ENCODE measurements at places on chromosomes 3 and 15.

GRCh38 chr15:46127361-46127874, 492.6 kb downstream of the SQOR start:
- peak; percentile 83 for DNase-seq

DNA sequence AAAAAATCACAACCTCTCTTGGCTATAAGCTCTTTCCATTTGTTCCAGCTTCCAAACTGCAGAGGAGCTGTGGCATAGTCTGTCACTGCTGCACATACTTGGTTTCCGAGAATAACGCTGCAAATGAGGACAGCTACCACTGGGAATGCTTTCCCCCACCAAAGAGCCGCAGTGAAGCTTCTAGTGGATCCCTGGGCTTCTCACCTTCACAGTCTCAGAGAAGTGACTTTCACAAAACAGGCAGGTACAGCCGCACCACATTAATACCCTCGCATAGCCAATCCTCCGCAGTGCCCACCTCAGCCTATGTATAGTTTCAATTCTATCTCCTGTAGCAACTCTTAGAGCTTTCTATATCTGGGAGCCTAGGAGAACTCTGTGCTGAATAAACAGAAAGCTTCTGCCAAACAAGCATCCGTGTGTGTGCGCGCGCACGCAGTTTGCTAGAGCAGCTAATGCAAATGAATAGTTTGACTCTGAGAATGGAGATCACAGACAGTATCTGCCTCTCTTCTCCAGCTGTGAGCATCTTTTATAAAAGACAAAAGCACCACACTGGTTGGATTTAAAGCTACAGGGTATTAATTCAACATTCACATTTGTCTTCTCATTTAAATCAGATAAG, 81.9 kb upstream of the PLXND1 start:
- DNase-seq, result peak; percentile 60

GRCh38 chr15:98232761-98233160, 272.3 kb downstream of the ARRDC4 start:
- DNase-seq, result no peak

DNA sequence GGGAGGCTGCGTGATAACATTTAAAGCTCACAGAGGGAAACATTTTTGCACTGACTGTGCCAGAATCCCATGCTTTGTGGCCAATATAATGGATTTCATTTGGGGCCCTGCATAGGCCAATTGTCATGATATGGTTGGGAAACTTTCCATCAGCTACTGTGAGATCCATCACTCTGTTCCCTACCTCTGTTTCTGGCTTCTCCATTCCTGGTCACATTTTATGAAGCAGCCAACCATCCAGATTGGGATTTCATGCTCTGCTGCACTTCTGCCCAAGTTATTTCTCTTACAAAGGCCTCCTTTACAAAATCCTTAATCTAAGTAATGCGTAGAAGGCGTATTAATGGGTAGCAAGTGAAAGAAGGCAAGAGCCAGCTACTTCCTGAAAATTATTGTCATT, 221.1 kb downstream of the LRTM1 start:
- DNase-seq, result no peak

DNA sequence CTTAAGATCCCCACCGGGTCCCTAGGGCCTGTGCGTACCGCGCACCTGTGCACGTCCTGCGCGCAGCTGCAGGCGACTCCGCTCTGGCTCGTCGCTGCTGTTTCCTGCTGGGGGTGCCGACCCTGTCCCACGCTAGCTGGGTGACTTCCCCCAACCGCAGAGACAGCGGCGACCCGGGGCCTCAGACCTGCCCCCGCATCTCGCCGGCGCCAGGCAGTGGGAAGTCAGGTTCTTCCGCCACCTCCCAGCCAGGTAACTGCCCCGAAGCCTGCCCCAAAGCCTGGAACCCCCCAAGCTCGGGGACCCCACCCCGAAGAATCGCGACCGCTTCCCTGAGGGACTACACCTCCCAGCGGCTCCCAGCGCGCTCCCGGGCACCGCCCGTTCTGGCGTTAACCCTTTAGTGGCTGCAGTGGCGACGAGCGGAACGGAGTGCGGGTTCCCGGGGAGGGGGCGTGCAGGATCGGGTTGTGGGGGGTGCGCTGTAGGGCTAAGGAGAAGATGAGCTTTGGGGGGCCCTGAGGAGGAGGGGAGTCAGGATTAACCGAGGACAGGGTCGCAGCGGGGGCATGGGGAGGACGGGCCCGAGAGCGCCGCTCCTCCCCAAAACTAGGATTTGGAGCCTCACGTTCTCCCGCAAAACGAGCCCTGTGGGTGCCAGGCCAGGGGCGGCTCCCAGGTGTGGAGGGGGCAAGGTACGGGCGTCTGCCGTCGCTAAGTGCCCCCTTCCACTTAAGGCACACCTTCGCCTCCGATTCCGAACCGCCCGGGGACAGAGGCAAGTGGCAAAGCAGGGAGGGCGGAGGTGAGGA, 589 bp downstream of the NEIL1 start:
- peak; percentile 39 for DNase-seq

- DNase-seq, result peak; percentile 97
These were observed 20.6 kb downstream of the COL8A1 start for GRCh38 chr3:99659032-99659431.

DNA sequence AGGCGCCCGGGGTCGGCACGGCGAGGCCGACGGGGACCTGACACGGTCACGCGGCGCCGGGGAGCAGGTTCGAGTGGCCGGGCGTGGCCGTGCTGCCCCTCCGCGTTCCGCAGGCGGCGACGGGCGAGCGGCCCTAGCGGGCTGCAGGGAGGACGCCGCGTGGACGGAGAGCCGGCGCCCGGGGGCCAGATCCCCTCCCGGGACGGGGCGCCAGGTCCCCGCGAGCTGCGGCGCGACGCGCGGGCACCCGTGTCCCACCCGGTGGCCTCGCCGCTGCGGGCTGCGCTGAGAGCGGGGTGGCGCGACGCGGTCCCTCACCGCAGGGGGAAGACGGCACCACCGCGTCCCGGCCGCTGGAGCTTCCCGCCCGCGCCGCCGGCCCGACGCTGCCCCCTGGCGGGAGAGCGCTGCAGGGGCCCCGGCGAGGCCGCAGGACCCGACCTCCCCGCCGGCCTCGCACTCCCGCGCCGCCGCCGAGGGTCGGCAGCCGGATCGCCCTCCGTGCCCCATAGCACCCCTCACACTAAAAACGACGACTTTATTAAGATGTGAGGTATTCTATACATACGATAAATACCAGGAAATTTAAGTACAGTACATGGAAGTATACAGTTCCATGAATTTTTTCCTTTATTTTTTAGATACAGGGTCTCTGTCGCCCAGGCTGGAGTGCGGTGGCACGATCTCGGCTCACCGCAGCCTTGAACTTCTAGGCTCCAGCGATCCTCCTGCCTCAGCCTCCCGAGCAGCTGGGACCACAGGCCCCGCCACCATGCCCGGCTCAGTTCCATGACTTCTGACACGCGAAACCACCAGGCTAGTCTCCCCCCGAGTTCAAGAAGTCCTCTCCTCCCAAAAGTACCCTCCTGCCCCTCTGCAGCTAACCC, 1.3 kb upstream of the PIGZ start:
- peak; percentile 61 for DNase-seq

DNA sequence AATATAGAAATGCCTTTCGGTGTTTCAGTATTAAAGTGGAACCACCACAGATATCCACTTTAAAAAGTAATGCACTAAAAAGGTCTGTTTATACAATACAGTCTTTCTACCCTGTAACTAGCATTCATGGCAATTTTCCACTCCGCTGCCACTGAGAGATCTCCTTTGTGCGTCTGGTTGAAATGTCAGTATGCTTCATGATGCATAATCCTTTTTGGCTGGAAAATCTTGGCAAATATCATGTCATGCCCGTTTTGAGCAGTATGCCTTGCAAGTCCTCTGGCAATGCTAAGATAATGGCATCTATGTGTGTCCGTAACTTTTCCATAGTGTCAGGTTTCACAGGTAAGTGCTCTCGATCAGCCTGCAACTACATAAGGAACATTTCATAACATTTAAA, 30.8 kb upstream of the ARF4 start:
- no peak for DNase-seq

DNA sequence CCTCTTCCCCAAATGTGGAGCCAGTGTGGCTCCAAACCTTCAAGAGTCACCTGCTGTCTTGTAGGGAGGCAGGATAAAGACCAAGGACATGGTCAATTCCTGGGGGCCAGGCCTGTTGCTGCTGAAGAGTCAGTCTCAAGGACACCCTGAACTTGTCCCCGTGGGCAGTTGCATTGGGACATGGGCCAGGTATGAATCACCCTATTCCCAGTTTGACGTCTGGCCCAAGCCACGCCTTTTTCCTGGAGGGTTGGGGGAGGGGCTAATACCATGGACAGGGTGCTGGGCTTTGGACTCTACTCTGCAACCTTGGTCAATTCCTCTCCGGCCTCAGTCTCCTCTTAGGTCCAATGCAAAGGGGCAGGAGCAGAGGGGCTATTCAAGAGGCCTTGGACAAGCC, 10.4 kb downstream of the ATP2B2 start:
- peak; percentile 60 for DNase-seq

GRCh38 chr3:194489736-194490612, 3.2 kb upstream of the ATP13A3 start:
- DNase-seq, result peak; percentile 68

GRCh38 chr3:5020242-5020722, 41.0 kb downstream of the BHLHE40 start:
- no peak for DNase-seq

DNA sequence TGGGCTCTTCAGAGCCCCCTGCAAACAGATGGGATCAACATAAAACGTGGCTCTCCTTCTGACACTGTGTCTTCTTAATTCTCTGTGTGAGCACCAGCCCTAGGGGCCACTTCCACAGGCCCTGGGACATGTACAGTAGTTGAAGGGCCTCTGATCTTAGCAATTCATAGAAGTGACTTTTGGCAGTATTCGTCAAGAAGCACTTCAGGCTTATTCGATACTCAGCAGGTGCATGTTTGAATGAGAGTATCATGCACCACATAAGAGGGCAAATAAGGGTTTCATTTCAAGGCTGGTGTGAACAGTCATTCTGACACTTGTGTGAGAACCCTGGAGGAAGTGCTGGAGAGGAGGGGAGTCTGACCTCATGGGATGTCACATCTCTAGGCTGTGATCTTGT, 113.9 kb downstream of the GABRG3 start:
- DNase-seq, result no peak

GRCh38 chr3:180457225-180457624, 144.7 kb upstream of the TTC14 start:
- DNase-seq, result no peak

GRCh38 chr15:52527911-52528563, 643 bp downstream of the MYO5A start:
- DNase-seq, result peak; percentile 47

GRCh38 chr15:78915341-78916087, 29.3 kb downstream of the CTSH start:
- peak; percentile 59 for DNase-seq

DNA sequence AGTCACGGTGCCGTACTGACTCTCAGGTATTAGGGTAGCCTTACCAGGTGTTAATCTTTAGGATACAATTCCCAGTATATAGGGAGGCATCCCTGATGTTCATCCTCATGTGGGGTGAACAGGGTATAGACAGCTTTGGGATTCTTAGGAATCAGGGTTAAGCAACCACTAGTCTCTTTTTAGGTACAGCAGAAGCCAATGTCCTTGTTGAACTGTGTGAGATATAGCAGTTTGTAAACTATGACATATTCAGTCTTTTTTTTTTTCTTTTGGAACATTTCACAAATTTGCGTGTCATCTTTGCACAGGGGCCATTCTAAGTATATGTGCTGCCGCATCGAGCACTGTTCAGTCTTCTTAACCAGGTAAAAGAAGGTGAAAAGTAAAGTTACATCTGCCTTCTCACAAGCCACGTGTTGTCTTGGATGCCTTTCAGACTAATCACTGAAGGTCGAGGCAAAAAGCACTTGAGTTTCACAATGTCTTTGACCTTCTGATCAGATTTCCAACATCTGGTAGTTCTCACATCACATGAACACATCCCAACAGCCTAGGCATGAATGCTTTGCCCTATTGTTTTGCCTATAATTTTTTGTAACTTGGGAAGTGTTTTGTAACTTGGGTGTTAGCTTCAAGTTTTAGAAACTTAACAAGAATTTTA, 17.2 kb downstream of the TSEN2 start:
- peak; percentile 35 for DNase-seq

- peak; percentile 98 for DNase-seq
These were observed at the start of gene TUBGCP5 for GRCh38 chr15:23039143-23039916. Gene TUBGCP5, minus strand, starts transcription at chr15:23039569. Its CDS starts 26 bp downstream, at chr15:23039543.

- DNase-seq, result no peak
These were observed 146.2 kb upstream of the WNT5A start for GRCh38 chr3:55633333-55633732.

DNA sequence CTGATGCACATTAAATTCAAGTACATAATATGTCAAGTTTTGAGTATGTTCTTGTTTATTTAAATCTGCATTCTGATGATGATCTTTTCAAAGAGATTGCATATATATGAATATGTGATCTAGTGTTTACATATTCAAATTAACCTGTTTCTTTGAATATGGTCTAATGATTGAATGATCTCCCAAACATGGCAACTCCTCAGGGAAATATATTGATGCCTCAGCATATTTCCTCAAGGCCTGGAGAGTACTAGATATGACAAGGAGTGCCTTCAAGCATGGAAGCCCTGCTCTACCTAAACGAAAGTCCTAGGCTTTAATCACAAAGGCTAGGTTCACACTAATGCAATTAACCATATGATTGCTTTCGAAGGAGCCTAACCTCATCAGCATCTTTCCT, 532.8 kb downstream of the ZIC1 start:
- no peak for DNase-seq

- peak; percentile 32 for DNase-seq
These were observed 674.0 kb downstream of the OTOL1 start for GRCh38 chr3:162170581-162170980.

DNA sequence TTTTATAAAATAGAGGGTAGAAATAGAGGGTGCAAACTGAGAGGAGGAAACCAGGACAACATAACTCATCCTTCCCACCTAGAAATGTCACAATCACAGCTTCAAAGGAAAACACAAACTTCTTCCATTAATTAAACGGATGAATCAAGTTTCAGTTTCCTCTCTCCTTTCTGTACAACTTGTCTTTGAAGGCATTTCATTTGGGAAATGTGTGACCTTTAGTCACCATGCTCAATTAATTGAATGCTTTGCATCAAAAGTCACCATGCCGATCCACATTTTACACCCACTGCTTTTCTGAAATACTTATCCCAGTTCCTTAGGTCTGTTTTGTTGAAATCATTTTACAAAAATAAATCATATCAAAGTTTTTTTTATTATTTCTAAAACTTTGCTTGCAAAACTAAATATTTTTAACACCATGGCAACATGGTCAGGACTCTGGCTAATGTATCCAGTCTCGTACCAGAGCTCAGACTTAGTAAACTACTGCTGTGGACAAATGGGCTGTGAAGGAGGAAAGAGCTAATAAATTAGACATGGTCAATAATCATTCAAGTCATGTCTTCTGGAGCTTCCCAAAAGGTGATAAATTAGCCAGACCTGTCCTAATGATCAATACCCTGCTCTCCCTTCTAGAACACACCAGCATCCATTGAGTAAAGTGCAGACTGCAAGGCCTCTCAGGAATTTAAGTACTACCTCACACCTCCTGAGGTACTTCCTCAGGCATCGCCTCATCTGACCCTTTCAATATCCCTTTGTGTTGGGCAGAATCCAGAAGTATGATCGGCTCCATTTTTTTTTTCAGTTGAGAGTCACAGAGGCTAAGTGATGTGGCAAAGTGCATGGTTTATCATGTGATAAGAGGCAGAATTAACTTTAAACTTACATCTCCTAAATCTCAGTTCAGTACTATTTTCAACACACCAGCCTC, 161.3 kb downstream of the GREM1 start:
- peak; percentile 32 for DNase-seq
